Naive thymus-derived CD4-positive, alpha-beta T cell (primary cell): ENCODE measurements at places on chromosomes 2 and 18.

DNA sequence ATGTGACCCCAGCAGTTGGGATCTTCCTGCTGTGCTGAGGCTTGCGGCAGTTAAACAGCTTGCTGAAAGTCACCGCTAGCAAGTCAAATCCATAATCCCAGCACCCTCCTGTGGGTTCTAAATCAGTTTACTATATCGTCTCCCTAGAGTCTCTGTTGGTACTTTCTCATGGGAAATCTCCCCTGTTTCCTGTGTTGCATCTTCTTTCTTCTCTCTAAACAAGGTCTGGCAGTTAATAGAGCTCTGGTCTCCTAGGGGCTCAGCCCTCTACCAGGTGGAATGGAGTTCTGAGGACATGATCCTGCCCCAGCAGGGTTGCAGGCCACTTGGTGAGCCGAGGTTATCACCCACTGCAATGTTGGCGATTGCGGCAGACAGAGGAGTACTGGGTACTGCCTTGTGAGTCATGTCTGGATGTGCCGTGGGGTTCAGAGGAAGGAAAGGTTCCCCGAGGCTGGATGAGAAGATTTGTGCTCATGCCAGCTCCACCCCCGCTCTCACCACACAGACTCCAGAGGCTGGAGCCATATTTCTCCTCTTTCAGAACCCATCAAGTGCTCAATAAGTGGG, 59.4 kb upstream of the SIX2 start:
- DNase-seq = no peak

DNA sequence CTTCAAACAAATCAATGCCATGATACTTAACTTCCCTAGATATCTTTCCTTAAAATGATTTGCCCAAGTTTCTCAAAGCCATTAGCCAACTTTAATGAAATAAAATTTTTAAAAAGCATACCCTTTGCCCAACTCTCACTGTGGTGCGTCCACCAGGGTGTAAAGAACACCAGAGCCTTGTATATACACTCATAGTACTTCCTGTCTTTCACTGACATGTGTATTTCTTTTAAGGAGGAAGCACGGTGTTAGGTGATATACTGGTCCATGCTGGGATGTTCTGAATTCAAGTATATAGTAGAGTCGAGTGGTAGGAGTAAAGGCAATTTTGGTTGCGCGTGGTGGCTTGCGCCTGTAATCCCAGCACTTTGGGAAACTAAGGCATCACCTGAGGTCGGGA, 22.7 kb downstream of the AAK1 start:
- DNase-seq = no peak

DNA sequence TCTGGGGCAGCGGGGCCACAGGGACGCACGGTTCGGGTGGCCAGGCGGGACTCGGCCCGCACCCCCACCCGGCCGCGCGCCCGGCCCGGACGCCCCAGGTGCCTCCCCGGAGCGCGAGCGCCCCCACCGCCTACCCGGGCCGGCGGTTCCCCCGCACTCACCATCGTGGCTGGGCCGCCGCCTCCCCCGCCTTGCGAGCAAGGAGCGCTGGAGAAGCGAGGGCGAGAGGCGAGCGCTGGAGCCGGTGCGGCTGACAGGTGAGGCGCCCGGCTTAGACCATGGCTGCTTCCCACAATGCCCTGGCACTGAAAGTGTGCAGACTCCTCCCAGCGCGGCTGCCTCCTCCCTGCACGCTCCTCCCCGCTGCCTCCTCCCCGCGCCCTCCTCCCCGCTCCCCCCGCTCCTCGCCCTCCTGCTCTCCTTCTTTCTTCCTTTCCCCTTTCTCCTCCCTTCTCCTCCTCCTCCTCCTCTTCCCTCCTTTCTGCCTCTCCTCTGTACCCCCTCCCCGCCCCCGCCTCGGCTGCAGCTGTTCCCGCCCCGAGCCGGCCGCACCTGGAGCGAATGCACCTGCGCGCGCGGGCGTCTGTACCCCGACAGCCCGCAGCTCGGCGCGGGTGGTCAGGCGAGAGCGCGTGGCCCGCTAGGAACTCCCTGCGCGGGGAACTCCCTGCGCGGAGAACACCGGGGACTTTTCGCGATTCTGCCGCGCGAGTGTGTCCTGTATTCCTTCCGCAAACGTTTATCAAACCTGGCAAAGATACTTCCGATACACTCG, at the start of gene AP1S3:
Gene AP1S3, minus strand, starts transcription at position 296 of the 775 bp plus-strand sequence. Its CDS starts 132 bp downstream, at position 164.
- peak; percentile 72 for DNase-seq

- no peak for DNase-seq
Measured at GRCh38 chr2:86291328-86291662, 46.1 kb downstream of the REEP1 start.

DNA sequence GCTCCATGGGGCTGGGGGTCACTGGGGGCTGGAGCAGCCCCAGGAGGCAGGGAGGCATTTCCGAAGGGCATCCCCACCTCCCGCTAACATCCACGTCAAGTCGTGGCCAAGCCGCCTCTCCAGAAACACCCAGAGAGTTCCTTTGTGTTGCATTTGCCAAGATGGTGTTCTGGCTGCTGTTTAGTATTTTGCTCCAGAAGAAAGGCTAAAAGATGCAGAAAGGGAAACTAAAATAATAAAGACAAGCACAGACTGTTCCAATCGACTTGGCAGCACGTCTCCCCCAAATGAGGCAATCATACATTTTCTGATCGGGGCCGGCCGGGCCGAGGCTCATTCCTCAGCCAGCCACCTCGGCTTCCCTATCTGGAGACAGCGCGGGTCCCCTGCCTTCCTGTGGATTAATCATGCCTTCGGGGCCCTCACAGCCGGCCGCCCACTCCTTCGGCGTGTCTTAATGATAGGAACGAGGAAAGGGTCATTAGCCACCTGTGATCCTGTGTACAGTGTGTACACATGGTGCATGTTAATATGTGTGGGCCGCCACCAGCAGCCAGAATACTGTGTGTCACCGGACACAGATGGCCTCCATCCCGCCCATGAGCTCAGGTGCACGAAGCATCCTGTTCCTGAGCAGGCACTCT, 169.2 kb downstream of the KLHL29 start:
- no peak for DNase-seq

- no peak for DNase-seq
Measured at GRCh38 chr2:2293527-2294089, 37.5 kb downstream of the MYT1L start.
